ENCODE measurements at places on chromosomes 11 and 22.

DNA sequence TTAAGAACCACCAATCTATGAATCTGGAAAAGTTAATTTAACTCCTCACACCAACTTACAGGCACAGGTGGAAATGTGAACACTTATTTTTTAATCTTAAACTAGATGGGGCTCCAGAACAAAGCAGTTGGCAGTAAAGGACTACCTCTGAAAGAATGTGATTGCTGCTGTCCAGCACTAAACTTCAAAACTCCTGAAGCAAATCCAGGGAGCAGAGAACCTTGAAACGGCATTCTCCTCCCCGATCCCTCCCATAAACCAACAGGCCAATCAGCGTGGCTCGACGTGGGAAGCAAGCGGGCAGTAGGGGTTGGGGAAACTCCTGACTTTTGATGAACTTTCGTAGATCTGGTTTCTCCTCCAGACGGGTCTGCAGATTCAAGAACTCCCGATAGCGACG is 5.0 kb downstream of the SNX19 start:
- DNase-seq, result no peak

GRCh38 chr22:25966448-25966913 is 202.8 kb upstream of the SEZ6L start:
- DNase-seq, result no peak

GRCh38 chr22:39374191-39374590 is 24.4 kb downstream of the SYNGR1 start:
- DNase-seq, result no peak

- DNase-seq, result no peak
Observed at GRCh38 chr22:19713245-19713644, 1.1 kb upstream of the SEPTIN5 start.

GRCh38 chr11:106733635-106734034 is 284.6 kb downstream of the GUCY1A2 start:
- peak; percentile 47 for DNase-seq

DNA sequence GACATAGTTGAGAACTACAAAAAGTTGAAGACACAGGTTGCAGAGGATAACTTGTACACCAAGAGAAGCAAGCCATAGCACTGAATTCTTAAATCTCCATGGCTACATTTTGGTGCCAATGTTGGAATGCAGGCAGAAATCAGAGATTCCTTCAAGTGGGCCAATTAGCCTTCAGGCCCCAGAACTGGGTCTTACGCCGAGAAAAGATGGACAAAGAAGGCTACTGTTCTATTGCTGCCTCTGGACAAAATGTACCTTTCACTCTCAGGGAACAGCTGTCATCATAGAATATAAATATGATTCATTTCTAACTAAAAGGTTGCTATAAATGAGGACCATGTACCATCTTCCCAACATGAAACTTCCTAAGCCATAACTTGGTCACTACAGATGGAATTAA is 13.7 kb downstream of the TMEM216 start:
- no peak for DNase-seq
